ENCODE measurements at places on chromosomes 1 and 21.

- no peak for DNase-seq
These were observed 1312.2 kb downstream of the PLA2G4A start for GRCh38 chr1:188140958-188141357.

DNA sequence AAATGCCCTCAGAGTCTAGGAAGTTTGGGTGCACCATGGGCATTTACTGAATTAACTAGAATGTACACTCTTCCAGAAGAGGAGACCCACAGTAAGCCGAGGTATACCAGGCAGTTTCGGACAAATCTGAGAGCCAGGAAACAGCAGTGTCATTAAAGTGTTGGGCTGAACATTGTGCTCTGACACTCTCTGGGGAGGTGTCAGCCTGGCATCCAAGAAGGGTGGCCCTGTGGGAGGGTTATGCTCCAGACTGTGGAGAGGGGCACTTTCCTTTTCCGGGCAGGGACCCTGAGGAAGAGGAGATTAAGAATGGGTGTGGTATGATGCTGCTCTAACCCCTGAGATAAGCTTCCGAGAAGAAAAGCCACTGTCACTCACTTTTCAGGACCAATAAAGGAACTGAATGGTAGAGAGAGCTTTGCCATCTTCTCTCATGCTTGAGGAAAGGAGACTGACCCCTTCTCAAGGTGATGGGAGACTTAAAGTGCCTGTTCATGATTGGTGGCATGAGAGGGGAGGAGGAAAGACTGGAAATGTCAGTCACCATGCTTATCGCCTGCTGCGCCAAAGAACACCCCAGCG is 98.2 kb downstream of the UCK2 start:
- no peak for DNase-seq

DNA sequence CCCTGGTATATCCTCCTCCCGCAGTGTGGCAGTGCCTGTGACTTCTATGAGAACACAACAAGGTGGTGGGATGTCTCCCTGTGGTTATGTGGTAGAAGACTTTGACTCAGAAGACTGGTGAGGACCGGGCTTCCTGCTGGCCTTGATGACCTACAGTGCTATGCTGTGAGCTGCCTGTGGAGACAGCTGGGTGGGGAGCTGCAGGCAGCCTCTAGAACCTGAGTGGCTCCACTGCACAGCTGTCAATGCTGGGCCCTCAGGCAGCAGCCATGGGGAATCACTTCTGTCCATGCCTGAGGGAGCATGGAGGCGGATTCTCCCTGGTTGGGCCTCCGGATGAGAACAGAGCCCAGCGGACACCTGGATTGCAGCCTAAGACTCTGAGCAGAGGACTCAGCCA is 14.9 kb downstream of the SLC1A7 start:
- DNase-seq: no peak

DNA sequence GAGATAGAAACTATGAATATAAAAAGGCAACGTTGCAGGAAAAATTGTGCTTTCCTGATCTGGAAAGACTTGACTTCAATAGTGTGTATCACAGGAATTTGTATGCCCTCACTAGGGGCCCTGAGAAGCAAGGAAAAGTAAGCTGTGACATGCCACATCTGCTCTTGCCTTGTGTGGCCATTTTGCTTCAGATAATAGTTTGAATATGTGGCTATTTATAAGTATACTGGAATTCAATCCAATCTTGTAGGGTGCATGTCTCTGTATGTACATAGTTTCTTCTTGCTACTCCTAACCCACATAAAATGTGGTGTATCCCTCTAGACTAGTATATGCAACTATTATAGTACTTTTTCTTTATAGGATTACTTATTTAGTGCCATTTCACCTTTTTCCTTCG is 31.1 kb upstream of the SCYL3 start:
- DNase-seq: no peak

GRCh38 chr1:166140251-166140650 is 26.6 kb downstream of the FAM78B start:
- no peak for DNase-seq

DNA sequence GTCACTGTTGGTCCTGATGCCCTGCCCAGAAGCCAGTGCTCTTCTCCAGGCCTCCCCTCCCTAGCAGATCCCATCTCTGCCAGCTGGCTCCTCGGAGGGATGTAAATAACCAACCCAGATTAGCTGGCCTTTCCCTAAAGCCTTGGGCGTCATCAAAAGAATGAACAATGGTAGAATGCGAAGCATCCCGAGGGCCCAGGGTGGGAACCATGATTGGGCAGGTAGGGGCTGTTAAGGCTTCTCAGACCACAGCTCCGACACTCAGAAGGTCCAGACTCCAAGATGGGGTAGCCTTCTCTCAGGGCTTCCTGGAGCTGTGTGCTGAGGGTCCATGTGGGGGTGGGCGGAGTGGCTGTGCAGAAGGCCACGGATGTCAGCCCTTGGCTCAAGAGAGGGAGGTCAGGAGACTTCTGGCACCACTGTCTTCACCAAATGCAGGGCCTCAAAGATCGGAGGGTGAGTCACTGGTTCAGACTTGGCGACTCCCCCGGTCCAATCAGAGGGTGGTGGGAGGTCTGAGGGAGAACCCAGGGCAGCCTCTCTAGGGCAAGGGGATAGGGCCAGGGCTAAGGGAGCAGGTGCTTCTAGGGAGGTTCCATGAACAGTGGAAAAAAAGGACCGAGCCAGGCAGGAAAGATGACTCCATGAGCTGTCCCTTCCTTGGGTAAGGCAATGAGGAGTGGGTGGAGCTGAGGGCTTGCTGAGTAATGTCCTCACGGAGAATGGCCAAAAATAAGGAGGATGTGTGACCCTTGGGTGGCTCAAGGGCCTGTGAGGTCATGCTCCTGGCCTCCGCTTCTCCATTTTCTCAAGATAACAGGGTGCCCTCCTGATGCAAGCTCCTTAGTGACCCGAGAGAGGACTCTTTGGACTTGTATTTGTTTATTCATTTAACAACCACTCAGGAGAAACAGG is 58.4 kb upstream of the EPS8L3 start:
- DNase-seq: no peak

GRCh38 chr1:92367496-92367895 is 68.6 kb downstream of the RPAP2 start:
- DNase-seq: no peak

GRCh38 chr1:175708787-175709186 is 34.6 kb downstream of the TNR start:
- DNase-seq: no peak

Data from activated T-cell treated with anti-CD3 and anti-CD28 coated beads for 4 hours (primary cell).